Activated naive CD8-positive, alpha-beta T cell treated with anti-CD3 and anti-CD28 coated beads, Interleukin-2, amount 10 ng/mL, durations not matched to agents 7 days and 5 days (primary cell): ENCODE measurements at places on chromosomes 5 and 9.

GRCh38 chr5:84274585-84275468, 109.9 kb downstream of the EDIL3 start:
- DNase-seq: no peak

DNA sequence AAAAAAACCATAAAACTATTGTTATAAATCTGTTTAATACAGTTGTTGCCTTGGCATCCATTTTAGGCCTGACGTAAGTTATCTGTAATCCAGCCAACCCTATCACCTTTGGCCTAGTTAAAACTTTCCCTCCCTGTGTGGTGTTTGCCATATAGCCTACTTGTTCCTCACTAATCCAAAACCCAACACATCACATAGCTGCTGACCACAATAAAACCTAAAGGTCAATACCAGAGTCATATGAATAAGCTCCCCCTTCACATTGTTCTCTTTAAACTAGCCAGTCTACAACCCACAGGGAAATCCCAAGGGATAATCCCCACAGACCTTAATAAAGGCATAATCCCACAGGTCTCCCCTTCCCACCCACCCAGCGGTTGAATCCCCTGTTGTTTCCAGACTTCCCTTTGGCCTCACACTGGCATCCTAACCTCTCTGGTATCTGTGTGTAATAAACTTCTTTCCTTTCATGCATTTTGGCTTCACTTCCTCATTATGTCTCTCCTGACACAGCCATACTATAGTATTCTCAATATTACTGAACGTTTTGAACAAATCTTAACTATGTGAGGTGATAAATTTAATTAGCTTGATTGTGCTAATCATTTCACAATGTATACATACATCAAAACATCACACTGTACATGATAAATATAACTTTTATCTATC, 50.8 kb downstream of the DTWD2 start:
- no peak for DNase-seq

- no peak for DNase-seq
Observed at GRCh38 chr5:68502531-68502930, 287.0 kb downstream of the PIK3R1 start.

- no peak for DNase-seq
Observed at GRCh38 chr5:135009736-135010501, 24.1 kb downstream of the PITX1 start.
